GM04503 (cell line): ENCODE measurements at places on chromosomes 2 and 18.

DNA sequence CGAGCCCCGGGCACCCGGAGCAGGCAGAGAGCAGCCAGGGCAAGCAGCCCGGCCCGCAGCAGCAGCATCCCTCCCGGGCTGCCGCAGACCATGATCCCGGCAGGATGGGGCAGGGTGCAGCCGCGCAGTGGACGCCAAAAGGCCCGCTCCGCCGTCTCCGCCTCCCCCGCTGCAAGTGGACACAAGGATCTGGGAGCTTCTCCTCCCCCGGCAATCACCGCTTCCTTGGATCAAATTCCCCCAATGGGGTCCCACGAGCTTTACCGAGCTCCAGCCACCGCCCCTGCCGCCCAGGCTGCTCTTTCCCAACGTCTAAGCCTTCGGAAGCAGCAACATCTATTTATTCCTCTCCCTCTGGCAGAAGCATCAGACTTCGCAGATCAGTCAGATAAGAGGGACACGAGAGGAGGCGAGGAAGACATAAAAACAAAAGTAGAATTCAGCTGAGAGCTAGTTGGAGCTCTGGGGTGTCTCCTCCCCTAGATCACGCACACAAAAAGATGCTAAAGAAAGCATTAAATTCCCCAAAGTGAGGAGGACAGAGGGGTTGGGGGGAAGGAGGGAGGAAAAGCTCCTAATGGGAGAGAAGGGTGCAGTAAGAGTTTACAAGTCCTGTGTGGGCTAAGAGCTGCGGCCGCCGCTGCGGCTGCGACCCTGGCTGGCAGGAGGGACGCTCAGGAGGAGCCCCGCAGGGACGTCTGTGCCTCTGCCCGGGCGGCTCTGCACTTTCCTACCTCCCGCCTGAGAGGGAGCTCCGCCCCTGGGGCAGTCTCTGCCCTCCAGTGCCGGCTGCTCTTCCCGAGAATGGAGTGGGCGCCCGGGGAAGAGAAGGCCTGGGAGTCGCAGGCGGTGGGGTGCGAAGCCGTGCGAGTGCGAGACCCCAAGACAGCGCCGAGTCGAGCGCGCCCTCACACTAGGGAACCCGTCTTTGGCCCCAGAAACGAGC lies at the start of gene FRZB:
TSS of gene FRZB (minus strand) at position 177 of the 946 bp plus-strand sequence. CDS start at position 92, 85 bp downstream.
- peak; percentile 3 for DNase-seq

DNA sequence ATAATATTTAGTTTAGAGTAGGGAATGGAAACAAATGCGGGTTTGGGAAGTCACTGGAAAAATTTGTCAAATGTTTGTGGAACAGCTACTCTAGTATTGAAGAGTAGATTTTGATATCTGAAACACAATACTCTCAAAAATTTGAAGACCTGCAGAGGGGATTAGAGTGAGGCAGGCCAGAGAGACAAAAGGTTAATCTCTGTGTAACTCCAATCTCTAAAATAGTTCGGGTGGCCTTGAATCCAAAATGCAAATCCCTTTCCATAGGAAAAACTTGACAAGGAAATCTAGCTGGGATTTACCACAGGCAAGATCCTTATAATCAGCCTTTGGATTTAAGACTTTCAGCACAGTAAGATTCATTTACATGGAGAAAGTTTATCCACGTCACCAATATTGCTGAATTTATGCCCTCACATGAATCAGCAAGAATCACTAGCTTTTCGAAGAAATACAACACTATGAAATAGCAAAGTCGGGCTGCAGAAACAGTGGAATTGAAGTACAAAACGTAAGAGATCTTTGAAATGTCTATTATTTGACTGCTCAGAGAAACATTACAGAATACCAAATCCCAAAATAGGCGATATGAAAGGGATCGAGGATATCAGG lies 423.7 kb upstream of the ZNF804A start:
- DNase-seq, result no peak

GRCh38 chr2:45979065-45979464 lies 318.1 kb upstream of the EPAS1 start:
- DNase-seq, result no peak

DNA sequence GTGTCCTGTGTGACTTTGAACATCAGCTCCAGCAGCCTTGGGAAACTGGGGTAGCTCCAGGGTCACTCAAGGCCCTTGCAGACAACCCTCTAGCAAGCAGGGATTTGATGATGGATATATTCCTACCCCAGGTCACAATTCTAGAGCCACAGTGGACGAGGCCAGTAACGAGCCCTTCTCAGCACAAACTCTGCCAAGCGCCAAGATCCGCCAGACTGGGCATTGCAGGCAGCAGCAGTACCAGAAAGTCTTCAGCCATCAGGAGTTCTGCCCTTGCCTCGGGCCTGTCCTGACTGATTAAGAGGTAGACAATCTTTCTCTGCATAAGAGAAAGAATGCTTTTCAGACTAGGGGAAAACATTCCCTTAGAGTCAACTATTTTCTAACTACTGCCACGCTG lies 259.1 kb downstream of the FBXO15 start:
- no peak for DNase-seq
